ENCODE measurements at places on chromosomes 3 and 15.

DNA sequence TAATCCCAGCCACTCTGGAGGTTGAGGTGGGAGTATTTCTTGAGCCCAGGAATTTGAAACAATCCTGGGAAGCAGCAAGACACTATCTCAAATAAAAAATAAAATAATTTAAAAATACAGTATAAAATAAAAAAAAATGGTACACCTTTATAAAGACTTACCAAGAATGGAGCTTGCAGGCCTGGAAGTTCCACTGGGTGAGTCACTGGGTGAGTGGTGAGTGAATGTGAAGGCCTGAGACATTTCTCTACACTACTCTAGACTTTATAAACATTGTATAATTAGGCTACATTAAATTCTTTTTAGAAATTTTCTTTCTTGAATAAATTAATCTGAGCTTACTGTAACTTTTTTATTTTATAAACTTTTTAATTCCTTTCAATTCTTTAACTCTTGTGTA is 609.1 kb upstream of the BCHE start:
- DNase-seq: no peak

DNA sequence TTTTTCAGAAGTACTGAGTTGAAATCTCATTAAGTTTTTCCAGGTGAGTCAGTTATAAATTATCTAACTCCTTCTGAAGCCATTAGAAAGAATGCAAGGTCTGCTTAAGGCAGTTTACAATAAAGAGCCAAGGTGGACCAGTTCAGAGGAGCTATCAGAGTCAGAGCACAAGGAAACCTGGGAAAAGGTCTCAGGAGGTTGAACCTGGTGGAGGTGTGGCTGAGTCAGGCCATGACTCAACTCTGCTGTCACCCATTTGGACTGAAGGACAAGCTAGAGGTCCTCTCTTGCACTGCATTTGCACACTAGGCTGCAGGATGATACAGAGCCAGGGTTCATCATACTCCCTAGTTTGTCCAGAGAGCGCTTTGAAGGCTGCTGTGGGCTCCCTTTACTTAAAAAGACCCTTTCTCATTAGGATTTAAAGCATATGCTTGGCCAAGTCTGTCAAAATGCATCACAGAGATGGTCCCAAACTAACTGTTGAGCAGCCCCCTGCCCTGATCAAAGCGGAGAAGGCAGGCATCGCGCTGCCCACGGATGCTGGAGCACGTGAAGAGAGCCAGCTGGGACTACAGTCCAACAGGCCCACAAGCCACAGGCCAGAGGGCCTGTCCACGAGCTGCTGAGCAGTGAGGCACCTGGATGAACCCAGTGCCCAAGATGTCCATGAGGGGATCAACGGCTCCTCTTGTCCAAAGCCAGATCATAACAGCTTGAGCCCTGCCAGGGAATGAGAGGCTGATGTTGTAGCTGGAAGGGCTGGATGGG is 26.0 kb upstream of the MRPS22 start:
- no peak for DNase-seq

DNA sequence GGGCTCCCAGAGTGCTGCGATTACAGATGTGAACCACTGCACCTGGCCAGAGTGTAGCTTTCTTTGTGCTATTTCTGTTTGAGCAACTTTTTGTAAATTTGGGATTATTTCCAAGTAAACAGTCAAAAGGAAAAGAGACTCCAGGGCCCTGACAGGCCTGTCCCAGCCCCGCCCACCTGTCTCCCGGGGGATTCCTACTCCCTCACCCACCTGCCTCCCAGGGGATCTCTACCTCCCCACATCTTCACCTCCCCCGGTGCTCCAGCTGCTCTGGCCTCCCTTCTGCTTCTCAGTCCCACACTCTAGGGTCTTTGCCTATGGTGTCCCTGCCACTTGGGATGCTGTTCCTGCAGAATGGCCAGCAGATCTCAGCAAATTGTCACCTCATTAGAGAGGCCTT is 7.0 kb downstream of the RHCG start:
- no peak for DNase-seq

GRCh38 chr3:106768941-106769480 is 608.2 kb upstream of the CCDC54 start:
- DNase-seq: no peak

GRCh38 chr3:100041328-100041749 is 73.0 kb downstream of the FILIP1L start:
- DNase-seq: no peak

GRCh38 chr3:90055666-90056065 is 948.2 kb downstream of the EPHA3 start:
- DNase-seq: no peak

DNA sequence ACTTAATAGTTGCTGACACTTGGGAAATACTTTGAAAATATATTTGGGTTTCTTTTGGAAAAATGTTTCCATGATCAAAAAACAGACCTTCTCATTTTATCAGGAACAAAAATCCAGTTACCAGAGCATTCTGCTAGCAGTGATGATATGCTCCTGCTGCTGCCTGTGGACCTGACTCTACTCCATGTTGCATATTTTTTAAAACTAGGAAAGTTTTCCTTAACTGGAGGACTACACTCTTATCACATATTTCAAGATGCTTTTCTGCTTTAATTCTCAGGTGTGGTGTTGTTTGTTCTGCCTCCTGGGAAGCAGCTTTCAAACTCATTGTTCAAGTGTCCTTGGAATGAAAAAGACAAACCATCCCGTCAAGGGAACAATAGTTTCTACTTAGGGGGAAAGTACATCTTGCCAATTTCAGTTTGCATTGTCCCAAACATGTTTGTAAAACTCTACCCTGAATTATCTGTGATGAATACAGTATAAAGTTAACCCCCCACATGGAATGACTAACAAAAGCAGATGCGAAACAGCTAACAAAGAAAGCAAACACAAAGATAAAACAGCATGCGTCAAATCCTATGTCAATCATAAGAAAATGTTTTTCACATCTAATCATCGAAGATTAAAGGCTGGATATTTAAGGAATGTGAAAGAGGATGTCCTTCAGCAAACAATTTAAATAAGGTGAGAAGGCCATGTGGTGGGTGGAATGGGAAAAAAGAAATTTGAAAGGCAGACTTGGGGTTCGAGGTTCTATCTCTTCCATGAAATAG is 40.1 kb upstream of the PSMD6 start:
- DNase-seq: no peak

DNA sequence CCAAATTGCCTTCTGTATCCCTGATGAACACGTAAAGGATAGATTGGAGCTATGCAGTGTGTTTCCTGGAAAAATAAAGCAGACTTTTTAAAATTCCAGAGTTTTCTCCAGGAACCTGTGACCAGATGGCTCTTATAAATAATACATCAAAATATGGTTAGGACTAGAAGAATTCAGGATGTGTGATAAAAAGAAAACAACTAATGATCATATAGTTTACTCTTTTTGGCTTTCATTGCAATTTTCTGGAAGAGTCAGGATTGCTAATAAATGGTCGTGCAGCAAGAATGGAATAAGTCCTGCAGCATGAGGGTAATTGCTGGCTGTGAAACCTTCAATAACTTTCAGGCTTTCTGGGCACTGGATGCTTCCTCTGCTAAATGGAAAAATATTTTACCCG is 30.2 kb upstream of the DENND4A start:
- DNase-seq: no peak

DNA sequence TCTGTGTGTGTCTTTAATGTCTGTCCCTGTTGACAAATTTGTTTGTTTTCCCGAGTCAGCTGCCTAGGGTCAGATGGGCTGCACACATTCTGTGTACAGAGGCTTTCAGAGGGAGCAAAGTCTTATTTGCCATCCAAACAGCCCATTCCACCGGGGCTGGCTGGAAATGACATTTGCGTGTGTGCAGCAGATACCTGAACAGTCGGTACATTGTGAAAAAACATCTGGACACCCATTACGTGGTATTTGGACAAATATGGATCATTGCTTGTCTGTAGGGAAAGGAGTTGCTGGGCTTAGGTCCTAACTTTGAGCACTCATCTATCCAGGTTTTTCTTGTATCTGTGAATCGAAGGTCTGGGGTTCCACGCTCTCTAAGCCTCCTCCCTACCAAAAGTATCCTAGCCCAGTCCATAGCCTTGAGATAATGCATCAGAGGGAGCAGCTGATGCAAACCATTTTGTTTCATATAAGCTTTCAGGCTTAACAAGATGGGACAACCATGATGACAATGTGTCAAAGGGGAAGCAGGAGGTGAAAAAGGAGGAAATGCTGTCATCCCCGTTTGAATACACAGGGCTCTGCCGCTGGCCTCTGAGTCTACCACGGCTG is 22.2 kb upstream of the CMTM8 start:
- DNase-seq: no peak

GRCh38 chr15:30001602-30002001 is 81.2 kb upstream of the GOLGA8J start:
- DNase-seq: no peak

DNA sequence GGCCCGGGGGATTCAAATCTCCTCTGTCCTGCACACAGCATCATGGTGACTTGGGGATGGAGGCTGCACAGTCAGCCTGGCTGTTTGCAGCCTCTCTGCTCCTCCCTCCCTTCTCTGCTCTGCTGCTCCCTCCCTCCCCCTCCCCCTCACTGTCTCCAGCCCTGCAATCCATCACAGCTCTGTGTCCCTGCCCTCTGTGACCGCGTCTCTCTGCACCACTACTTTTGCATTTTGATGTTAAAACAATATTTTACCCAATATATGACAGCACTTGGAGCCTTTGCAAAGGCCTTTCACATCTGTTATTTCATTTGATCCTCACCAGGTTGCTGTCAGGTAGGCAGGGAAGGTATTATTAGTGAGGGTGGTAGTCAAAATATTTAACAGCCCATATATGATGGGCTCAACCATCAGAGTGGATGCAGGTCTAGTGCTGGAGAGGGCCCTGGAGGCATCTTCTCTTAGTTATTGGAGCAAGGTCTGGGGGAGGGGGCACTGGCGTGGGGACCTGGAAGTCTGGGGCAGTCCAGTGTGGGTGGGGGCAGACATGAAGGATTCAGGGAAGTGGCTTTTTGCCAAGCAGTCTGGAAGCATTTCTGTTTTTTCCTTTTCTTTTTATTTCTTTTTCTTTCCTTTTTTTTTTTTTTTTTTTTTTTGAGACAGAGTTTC is 16.3 kb upstream of the VPS8 start:
- peak; percentile 49 for DNase-seq

- no peak for DNase-seq
Measured at GRCh38 chr3:47197287-47197686, 33.4 kb upstream of the SETD2 start.

DNA sequence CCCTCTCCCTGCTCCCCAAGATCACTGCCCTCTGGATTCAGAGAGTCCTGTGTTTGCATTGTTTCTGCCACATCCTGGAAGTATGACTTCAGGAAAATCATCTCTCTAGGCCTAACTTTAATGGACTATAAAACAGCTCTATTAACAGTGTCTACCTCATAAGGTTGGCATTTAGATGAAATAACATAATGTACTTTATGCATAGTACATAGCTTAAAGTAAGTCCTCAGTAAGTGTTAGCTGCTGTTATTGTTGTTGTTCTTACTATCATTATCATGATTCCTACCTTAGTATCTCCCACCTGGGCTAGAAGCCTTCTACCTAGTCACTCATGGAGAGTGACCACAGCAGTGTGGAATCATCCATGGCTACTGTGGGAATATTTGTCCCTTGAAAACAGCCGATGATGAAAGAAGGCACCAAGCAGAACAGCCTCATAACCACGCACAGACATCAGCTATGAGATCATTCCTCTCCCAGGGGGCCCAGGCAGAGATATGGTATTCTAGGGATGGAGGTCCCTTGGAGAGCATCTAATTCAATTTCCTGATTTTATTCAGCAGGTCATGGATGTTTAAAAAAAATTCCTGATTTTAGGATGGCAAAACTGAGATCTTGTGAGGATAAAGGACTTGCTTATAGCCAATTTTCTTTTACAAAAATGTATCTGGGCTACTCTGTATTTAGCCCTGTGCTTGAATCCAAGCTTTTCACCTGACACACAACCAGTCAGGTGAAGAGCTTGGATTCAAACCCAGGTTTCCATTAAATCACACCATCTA is 1.9 kb downstream of the FSD2 start:
- peak; percentile 29 for DNase-seq

DNA sequence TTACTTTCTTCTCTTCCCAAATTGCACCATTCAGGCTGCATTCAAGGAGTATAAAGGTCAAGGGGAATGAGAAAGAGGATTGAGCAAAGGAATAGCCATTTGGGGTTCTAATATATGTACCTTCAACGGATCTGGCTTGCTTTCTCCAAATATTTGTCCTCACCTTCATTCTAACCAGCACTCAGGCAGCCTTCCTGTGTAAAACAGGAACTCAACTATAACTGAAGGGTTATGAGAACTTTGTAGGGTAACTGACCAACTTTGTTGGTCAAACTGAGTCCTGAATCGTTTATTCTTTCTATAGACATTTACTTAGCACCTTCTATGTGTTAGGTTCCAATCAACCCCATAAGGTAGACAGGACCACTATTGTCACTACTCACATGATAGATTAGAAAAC is 5.1 kb upstream of the CPOX start:
- no peak for DNase-seq

GRCh38 chr15:48566668-48567067 is 78.8 kb downstream of the FBN1 start:
- no peak for DNase-seq

- no peak for DNase-seq
Measured at GRCh38 chr3:155420406-155420805, 126.9 kb upstream of the STRIT1 start.

DNA sequence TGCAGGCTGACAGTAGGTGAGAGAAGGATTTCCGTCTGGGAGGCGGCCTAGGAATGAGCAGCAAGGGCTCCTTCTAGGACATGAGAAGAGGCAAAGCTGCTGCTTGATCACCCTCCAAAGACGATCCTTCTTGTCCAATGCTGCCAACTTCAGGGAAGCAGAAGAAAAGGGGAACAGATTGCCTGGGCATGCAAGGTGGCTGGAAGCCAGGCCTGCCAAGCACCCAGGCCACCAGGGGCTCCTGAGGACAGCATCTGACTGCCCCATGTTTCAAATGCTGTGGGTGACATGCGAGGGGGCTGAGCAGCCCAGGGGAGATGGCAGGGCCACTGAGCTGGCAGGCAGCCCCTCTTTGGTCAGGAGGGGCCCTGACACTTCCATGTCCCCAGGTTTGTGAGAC is 3.3 kb upstream of the GRIP2 start:
- no peak for DNase-seq

DNA sequence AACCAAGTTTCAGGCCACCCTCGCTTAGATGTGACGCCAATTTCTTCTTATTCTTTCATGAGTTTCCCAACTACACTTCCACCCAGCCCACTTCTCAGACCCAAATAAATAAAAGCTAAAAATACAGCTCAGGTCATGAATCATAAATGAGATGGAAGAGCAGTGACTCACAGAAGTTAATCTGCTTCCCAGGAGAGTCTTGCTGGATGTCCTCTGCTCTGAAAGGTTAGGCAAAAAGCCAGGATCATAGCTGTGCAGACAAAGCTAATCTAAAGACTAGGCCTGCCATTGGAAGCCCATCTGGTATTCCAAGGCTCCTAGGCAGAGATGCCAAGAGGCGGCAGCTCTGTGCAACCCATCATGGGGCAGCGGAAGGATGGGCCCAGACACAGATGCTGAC is 24.1 kb downstream of the SHC4 start:
- DNase-seq: no peak

DNA sequence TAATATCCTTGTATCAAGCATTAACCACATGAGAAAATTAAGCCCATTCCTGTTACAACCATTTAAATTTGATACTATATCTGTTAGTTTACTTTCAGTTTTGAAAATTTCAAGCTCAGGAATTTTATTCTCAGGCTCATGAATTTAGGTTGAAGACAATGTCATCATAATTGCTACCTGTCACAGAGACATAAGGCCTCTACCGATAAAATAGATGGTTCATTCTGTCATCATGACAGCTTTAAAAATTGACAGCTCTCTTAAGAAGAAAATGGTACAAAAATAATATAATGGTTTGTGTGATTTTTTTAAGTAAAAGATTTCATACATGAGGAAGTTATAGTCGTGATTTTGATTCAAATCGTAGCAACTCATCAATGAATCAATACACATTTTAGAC is 1003.2 kb downstream of the ROBO1 start:
- no peak for DNase-seq

Measured in glutamatergic neuron (in vitro differentiated cells).